ENCODE measurements at places on chromosomes 3 and 15. TPM values are rescaled to one million over a fixed set of nuclear protein-coding genes. Genes with fewer than 3 reads are reported as not detected.

DNA sequence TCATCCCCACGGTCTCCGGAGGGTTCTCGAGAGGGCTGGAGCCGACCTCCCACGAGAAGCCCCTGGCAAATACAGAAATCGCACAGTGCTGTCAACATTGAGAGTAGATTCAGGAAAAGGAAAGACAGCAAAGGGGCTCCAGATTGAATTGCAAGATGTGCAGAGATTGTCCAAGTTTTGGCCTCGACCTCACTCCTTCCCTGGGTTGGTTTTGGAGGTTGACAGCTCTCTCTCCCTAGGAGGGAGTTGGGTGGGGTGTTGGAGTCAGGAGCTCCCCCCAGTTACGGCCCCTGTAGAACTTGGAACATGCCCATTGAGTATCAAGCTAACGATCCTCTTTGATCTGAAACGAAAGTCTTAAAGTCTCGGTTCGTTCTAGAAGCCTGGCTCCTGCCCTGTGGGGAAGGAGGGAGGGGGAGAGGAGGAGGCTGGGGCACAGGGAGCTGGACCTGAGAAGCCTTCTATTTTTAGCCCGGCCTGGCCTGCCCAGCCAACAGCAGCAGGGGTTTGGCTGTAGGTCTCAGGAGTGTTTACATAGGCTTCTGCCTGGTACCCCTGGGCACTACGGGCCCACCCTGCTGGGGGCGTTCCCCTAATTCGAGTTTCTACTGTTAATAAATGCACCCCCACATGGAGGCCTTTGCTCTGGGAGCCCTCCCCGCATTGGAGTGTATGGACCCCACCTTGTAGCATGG is 672 bp upstream of the KY start:
- DNase-seq: peak; percentile 41

GOLGA8J gene
- not detected for total RNA-seq

- no peak for DNase-seq
These were observed 18.3 kb downstream of the PPARG start for GRCh38 chr3:12307136-12307535.

DNA sequence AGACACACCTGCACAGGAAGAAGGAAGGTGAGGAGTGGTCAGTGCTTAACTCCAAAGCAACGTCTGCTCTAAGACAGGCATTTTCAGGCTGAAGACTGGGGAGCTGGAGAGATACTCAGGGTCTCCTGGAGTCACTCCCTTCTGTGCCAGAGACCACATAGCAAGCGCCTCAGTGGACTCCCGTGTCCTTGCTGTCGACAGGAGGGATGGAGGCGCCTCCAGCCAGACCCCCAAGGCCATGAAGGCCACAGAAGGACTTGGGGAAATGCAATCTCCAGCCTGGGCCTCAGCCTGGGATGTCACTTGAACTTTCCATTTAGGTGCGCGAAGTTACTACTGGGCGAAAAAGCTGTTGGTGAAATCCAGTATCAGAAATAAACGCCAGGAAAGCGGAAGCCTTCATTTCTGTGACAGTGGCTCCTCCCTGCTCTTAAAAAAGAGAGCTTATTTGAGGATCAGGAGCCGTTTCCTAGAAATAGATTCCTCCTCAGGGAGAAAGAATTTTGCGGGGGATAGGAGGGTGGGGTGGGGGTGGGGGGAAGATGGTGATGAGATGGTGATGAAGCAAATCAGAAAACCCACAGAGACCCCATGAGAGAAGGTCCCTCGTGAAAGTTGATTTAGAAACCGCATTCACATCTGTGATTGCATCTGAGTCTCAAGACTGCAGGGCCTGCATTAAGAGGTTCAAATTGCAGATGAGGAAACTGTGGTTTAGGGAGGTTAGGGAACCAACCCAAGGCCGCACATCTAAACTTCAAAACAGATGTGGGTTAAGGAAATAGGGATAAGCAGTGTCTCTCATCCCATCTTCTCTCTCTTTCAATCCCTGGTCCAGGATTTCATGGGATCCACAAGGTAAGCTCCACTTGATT is 78.8 kb downstream of the ATP2B2 start:
- DNase-seq: no peak

- DNase-seq: no peak
These were observed 568.7 kb upstream of the BCHE start for GRCh38 chr3:166405896-166406295.

CADPS gene
- total RNA-seq: 0.45 TPM

GRCh38 chr3:32614956-32615355 is 44.3 kb upstream of the DYNC1LI1 start:
- no peak for DNase-seq

GRCh38 chr3:161291191-161291901 is 70.2 kb downstream of the NMD3 start:
- DNase-seq: no peak

MAP4 gene
- total RNA-seq: 303 TPM

DAZL gene
- total RNA-seq: not detected

ZCWPW2 gene
- 0.51 TPM for total RNA-seq

DNA sequence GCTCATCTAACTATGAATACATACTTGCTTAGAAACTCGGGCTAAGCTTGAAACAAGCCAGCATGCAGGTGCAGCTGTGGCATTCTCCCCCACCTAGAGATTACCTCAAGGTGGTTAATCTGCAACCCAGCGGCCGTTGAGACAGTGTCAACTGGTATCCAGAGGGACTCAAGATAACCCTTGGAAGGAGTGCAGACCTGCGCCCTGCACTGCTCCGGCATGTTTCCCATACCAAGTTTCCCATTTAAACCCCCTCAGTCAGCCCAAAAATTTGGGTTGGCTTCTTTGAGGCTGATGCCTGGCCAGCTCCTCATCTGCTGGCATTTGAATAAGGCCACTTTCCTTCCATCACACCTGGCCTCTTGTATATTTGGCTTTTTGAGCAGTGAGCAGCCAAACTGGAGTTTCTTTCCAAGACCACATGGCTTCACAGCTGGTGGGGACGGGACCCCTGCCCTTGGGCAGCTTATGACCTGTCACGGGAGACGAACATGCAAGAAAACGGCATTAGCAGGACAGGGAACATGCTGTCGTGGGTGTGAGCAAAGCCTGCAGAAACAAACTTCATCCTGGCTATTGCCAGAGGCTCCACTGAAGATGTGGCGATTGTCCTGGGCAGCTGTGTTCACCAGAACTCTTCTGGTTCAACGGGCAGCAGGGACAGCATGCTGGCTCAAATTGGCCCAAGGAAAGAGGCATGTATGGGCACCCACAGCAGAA is 98.2 kb downstream of the PLXNA1 start:
- no peak for DNase-seq

GRCh38 chr3:139288266-139288821 is 55.5 kb upstream of the MRPS22 start:
- DNase-seq: no peak

NR2E3 gene
- total RNA-seq: not detected

GRCh38 chr3:192819001-192819569 is 91.7 kb upstream of the FGF12 start:
- DNase-seq: no peak

GRCh38 chr3:51307458-51307857 is 77.6 kb upstream of the MANF start:
- DNase-seq: no peak

TMEM45A gene
- total RNA-seq: 32.0 TPM

DNA sequence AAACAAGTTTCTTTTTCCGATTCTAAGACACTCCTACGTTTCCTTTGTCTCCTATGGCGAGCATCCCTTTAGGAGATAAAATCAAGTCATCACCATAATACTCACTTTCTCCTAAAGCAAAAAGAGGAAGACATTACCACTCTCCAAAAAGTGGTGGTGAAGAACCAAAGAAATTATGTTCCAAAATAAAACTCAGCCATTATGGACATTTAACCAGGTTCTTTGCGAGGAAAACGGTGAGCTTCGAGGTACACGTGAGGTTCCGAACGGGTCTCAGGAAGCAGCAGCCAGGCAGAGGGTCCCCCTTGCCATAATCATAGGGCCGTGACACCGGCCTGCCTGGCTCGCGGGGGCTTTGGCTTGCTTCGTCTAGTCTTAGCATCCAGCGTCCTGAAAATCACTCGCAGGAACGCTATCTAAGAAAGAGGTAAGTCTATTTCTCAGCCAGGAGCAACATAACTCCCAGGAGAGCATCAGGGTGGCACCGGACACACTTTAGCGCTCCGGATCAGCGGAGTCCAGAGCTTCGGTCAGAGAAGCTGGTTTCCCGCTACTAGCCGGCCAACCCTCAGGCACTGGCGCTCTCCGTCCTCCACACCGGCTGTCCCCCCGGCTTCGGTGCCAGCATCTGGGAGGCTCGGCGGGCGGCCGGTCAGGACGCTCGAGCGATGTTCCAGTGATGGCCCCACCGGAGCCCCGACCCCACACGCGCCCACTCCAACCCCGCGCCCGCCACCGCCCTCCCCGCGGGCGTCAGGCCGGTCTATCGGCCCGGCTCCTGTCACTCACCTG is 581 bp downstream of the IP6K1 start:
- DNase-seq: no peak

DNA sequence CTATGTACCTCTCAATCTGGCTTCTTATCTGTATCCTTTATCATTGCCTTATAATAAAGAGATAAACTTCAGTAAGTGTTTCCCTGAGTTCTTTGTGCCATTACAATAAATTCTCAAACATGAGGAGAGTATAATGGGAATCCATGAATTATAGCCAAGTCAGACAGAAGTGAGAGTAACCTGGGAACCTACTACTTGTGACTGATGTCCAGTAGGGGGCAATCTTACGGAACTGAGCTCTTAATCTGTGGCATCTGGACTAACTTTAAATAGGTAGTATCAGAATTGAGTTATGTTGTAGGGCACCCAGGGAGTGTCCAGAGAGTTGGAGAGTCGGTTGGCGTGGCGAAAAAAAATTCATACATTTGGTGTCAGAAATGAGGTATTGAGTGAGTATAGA is 542.6 kb downstream of the ZBBX start:
- no peak for DNase-seq

GRCh38 chr15:65366122-65366892 is 11.5 kb downstream of the IGDCC3 start:
- DNase-seq: no peak

DNA sequence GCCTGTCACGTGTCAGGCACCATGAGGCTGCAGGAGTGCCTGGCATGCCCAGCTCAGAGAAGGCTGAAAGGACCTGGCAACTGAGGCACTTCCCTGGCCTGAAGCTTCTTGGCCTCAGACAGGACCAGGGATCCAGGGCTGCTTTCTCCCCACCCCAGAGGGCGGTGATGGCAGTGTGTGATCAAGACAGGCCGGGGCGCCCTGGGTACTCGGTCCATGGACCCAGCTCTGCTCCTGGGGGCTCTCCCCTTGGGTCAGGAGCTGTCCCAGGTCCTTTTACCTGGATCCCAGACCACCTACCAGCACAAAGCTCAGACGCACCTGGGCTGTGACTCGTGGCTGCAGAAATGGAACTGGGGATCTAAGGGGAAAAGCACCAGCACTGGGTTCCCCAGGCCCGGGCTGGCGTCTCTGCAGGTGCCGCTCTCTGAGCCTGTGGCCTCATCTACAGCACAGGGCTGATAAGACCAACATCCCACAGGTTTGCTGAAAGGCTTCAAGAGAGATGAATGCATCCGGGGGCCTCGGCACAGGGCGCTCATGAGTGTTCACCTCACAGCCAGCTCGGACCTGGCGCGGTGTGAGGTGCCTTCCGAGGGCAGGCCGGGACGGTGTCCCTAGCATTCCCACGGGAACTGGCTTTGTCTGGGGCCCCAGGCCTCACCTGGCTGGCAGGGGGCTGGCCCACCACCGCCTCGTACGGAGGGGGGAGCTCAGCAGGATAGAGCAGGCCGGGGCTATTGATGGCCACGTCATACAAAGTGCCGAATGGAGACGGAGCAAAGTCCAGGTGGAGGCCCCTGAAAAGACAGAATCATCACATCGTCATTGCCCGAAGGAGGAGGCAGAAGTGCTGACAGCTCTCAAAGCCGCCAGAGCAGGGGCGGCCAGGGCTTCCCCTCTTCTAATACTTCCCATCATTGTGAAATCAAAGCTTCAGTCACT is 133.6 kb downstream of the NSMCE3 start:
- DNase-seq: peak; percentile 82

- no peak for DNase-seq
These were observed 69.4 kb downstream of the ITPR1 start for GRCh38 chr3:4562595-4562994.

Data from mesenteric fat pad (tissue), 1 donor.